ENCODE measurements at places on chromosomes 5 and 9.

DNA sequence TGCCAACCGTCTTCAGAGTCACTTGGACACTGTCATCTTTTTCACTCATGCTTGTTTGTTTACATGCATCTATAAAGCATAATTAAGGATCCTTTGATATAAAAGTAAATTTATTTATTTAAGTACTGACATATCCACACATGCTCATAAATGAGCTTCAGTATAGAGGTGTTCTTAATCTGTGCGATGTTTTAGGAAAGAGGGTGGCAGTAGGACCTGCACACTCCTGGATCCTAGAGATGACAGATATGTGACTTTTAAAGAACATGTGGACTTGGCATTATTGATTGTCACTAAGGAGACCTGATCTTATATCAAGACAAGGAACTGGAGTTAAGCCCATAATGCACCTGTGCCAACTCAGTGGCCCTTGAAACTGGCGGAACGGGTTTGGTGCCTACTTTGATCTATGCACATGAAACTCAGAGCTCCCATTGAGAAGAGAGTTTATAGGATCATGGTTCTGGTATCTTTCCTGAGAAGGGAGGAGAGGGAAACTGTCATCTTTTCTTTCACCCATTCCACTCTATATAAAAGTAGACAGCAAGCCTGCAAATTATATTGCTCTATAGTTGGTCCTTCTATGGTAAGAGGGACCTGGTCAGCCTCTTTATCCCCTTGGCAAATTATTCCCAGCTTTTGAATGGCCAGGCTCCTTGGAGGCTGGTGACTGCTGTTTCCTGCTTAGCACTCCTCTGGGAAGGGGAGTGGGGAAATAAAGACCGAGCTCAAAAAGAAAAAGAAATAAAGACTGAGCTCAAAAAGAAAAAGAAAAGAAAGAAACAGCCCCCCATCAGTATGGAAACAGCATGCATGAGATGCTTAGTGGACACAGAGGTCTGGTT lies 57.8 kb upstream of the LIFR start:
- no peak for DNase-seq

GRCh38 chr5:607541-608428 lies 4.4 kb upstream of the CEP72 start:
- DNase-seq = no peak

DNA sequence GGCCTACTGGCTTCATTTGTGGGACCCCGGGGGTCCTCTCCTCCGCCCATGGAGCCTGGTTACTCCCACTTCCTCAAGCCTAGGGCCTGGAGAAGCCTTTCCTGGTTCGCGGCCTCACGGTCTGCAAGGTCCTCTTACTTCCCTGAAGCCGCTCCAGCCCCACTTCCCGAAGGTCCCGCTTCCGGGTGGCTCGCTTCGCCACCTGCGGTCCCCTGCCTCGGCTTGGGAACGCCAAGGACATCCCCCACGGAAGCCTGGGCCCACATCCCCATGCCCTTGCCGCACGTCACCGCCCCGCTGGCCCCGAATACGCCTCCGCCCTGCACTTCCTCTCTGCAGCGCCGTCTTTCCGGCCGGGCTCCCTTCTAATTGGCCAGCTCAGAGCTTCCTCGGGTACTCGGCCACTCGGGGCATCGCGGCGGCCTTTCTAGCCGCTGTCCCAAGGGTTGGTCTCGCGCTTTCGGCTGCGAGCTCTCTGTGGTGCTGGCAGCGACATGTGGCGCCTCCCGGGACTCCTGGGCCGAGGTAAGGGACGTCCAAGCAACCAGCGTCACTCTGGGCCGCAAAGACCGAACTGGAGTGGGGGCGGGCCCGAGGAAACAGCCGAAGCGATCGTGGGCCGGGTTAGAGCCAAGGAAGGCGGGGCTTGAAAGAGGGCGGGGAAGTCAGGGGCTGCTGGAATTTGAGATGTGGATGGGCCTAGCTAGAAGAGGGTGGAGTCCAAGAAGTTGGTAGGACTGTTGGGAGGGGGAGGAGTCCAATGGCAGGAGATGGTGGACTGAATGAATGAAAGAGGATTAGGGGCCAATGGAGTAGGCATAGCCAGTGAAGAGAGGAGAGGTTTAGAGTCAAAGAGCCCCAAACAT lies at the start of gene DELE1:
DELE1 (plus strand) TSS at position 424 of the 866 bp plus-strand sequence; CDS start at position 495, 71 bp downstream.
- DNase-seq = peak; percentile 98

GRCh38 chr5:1093361-1093760 lies 18.5 kb downstream of the SLC12A7 start:
- DNase-seq = no peak

DNA sequence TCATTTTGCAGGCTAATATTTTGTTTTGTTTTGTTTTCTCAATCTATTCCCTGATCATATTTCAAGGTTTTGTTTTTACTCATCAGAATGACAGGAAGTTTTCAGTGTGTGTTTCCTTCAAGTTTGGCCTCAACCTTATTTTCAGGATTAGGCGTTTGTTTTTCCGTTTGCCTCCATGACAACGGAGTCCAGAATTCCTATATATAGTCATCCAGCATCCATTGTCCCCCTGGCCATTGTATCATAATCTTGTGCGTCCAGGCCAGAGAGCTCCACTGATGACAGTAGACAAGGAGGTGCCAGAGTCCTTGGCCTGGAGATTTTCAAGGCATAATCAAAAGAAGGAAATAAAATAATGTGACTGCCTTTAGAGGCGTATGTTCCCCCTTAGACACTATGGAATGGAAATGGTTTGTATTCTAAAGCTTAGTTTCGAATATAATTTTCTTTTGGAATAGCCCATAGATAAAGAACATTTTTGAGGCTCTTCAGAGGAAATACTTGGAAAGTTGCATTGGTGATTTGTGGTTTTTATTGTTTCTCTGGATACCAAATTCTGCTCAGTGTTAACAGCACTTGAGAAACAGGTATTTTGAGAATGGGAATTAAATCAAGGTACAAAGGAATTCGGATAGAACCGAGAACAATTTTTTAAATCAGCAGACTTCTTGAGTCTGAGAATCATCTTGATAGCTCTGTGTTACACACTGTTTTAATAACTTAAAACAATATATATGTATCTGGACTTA lies 99.8 kb downstream of the ZNF462 start:
- DNase-seq = no peak
